NCI-H2029 treated with DMSO at 0.1 percent for 48 hours (cell line): ENCODE measurements at places on chromosomes 2 and 18.
A peak's percentile ranks its signal among the peaks of the same experiment; 100 is the strongest.

GRCh38 chr2:66273933-66274490 is 160.9 kb upstream of the MEIS1 start:
- DNase-seq: no peak

DNA sequence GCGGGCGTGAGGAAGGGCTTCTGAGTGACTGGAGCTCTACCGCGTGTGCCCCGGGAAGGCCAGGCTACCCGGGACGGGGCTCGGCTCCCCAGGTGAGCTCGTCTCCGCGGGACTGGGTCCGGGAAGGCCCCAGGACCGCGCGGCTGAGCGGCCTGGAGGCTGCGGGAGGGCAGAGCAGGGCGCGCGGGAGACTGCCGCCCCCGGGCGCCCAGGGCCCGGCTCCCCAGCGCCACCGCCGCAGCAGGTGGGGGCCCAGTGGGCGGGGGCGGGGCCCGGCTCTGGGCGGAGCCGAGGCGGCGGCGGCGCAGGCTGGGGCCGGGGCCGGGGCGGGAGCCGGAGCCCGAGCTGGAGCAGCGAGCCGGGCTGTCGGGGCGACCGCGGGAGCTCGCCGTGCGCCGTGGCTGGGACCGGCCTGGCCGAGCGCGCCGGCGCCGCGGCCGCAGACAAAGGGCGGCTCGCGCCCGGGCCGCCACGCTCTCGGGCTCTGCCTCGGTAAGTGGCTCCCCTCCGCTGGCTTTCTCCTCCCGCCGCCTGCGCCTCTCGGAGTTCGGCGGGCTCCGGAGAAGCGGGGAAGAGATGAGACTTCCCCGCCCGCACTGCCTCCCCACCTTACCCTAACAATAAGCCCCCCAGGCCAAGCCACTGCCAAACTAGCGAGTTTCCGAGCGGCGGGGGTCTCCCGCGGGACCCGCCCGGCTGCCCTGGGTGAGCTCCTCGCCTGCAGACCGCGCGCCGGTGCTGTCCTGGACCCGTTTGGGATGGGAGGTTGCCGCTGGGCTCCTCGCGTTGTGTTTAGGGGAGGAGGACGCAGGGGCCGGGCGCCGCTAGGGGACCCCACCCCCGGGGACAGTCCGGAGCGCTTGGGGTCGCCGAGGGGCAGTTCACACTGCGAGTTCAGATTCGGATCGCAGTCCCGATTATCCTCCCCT is at the start of gene MAPK4:
TSS of gene MAPK4 (plus strand) at position 336 of the 929 bp plus-strand sequence. CDS start 103,872 bp downstream, outside the sequence.
- no peak for DNase-seq

- no peak for DNase-seq
Measured at GRCh38 chr2:3433339-3433699, 53.8 kb downstream of the TRAPPC12 start.

GRCh38 chr2:64551851-64552250 is 27.7 kb downstream of the AFTPH start:
- no peak for DNase-seq

DNA sequence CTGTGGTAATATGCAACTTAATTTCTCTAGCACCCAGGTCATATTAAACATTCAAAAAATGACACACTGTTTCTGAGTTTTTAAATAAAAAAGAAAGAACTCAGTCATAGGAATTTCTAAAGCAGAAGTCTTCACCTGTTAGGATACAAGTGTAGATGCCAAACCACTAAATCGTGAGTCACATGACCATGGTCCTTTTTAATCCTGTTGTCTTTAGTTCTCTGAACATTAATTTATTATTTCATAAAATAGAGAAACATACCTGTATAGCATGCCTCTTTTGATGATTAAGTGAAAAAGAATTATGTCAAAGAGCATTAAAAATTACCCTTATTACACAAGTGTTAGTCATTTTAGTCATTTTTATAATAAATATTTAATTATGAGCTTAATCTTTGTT is 398.8 kb downstream of the CCDC85A start:
- DNase-seq: no peak

DNA sequence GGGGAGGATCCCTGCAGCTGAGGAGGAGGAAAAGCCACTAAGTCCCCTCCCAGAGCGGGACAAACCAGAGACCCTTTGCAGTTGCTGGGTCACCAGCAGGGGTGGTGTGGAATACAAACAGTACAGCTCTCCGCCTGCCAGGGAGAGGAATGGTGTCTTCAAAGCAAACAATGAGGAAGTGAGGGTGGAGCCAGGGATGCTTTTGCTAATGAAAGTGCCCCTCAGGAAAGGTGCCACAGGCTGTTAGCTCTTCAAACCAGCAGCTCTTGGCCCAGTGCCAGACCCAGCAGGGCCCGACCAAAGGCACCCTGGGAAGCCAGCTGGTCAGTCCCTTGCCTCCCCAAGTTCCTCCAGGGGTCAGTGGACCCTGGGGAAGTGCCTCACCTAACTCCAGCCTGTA is 102.8 kb downstream of the HIBCH start:
- peak; percentile 58 for DNase-seq

DNA sequence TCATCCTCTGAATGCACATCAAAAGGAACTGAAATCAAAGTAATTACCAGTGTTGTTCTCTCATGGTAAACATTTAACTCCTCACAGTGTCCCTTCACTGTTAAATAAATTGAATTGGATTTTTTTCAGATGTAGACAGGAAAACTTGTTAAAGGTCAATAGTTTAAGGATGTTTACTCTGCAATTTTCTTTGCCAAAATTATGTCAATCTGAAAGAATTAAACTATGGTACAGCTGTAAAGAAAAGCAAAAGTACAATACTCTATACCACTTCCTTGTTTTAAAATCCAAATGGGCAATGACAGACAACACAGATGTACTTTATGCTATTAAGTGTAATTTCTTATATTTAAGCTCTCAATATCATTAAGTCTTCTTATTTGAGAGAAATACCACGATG is 153.2 kb downstream of the WDPCP start:
- DNase-seq: no peak

GRCh38 chr18:55102501-55102900 is 143.2 kb upstream of the CCDC68 start:
- no peak for DNase-seq

DNA sequence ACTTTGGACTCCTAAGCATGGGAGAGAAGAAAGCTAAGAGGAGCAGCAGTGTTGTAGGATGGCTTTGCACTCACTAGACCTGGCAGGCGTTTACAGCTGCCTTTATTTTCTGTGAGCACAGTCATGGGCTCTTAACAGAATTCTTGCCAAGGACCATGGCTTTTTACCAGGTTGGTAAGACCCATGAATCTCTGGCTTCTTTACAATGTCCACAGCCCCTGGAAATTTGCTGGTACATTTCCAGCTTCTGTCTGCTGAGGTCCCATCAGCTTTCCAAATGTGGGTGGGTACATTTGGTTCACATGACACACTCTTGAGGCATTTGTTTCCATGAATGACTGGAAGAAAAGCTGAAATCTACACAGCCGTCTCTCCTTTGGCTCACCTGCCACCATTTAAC is 162.7 kb downstream of the PPP1R1C start:
- DNase-seq: no peak
